ENCODE measurements at places on chromosomes 3 and 15.

GRCh38 chr3:39978308-39978707 lies 168.9 kb downstream of the MYRIP start:
- DNase-seq: no peak

- no peak for DNase-seq
These were observed 572.3 kb downstream of the PYDC2 start for GRCh38 chr3:192033246-192033645.

DNA sequence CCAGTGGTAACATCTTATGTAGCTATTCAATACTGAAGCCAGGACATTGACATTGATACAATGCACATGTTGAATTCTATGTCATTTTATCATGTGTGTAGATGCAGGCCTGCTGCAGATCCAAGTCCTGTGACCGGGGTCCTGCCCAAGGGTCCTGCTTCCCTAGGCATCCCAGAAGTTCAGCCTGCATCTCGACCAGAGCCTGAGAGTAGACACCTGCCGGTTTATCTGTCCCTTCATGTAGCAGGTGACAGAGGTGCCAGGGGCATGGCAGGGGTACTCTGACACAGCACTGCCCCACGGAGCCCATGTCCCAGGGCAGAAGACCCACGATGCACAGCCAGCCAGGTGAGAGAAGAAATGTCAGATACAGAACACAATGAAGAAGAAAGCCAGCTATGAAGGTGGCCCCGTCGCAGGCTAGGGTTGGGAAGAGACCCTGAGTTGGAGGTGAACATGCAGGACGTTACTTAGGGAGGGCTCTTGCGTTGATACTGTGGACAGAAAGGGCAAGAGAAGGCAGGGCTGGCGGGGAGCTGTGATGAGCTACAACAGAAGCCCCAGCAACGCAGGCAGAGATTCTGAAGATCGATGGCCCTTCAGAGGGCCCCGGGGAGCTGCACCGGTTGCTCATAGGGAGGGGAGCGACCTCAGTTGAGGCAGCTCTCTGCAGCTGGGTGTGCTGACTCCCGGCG lies 51.0 kb downstream of the TPRA1 start:
- no peak for DNase-seq

DNA sequence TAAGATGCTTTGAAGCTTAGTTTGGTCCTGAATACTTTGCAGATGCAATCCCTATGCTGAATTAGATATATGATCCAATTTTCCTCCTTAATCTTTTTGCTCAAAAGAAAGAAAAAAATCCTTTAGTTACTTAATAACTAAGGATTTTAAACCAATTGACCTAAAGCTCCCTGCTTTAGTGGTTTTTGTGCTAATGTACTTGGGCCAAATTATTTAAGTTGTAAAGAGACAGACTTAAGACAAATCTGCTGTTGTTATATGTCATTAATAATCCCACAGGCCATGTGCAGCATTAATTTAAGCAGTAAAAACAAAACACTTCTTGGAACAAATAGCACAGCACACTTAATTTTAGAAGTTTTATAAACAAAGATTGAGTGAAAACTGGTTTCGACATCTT lies 776.1 kb upstream of the SEMA6D start:
- no peak for DNase-seq

DNA sequence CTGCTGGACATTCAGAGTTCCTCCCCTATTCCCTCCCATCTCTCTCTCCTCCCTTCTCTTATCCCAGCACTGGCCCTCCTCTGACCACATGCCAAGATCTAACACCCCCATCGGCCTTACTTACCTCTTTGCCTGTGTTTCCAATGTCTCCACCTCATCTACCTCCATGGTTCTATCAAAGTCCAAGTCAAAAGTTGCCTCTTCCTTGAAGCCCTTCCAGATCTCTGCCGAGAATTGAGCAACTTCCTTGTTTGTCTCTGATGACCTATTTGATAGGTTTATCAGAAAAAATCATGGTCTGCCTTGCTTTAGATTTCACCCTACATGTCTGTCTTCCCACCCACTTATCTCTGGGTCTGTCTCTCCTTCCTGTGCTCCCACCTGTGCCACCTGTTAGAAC lies 69.7 kb upstream of the ITGA11 start:
- no peak for DNase-seq
